Activated naive CD8-positive, alpha-beta T cell treated with anti-CD3 and anti-CD28 coated beads for 36 hours (primary cell): ENCODE measurements at places on chromosomes 4 and X. TPM values are rescaled to one million over a fixed set of nuclear protein-coding genes. Genes with fewer than 3 reads are reported as not detected.

GPC3 gene
- total RNA-seq = 0.14 TPM

H2BW2 gene
- not detected for total RNA-seq

CFAP99 gene
- not detected for total RNA-seq

CA5B gene
- 5.9 TPM for total RNA-seq

NALF2 gene
- total RNA-seq = 0.26 TPM

- H3K27ac ChIP-seq = no peak overlapping the region
- DNase-seq = no peak
- no peaks in the 10 kb centered on the region for H3K4me1 ChIP-seq
- no peak overlapping the region for H3K4me3 ChIP-seq
- H3K27me3 ChIP-seq = no peaks in the 10 kb centered on the region
Measured at GRCh38 chrX:24426340-24426913, 38.7 kb upstream of the PDK3 start.

DNA sequence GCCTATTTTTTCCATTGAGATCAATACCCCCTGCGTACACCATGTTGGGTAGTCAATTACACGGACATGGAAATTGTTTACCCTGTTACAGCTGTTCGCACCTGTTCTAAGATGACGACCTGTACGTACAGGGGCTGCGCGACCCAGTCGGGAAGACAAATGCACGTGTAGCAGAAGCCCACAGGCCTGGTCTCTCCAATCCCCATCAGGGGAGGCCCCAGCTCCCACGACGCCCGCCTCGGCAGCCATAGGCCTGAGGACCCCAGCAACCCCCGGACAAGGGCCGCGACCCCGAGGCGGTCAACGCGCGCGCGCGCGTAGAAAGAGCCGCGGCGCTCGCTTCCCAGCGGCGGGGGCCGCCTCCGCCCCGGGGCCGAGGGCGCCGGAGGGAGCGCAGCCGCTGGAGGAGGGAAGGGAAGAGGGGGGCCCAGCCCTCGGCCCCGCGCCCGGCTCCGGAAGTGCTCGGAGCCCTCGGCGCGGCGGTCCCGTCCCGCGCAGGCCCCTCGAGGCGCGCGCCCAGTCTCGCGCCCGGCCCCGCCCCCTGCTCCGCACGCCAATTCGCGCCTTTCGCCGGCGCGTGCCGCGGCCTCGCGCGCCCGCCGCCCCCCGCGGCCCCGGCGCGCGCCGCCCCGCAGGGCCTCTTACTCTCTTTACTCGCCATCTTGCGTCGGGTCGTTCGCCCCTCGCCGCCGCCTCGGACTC, 618 bp downstream of the RBBP7 start:
- peak overlapping the region; percentile 99 for H3K27ac ChIP-seq
- peaks cover 18% of the 10 kb centered on the region for H3K36me3 ChIP-seq
- peak; percentile 74 for DNase-seq
- H3K4me3 ChIP-seq = peak overlapping the region; percentile 95
- no peaks in the 10 kb centered on the region for H3K27me3 ChIP-seq

- H3K27me3 ChIP-seq = peaks cover 29% of the 10 kb centered on the region
- H3K4me3 ChIP-seq = peak within 1 kb of the TSS; percentile 78
- DNase-seq = peak; percentile 52
- H3K27ac ChIP-seq = no peak within 1 kb of the TSS
- no peaks in the 10 kb centered on the region for H3K36me3 ChIP-seq
- peaks cover 9% of the 10 kb centered on the region for H3K4me1 ChIP-seq
Measured at GRCh38 chr4:15702941-15703403, at the start of gene BST1. BST1 (plus strand) TSS chr4:15703065; CDS start chr4:15703145, 80 bp downstream.

GRCh38 chr4:28373191-28373590, 1512.5 kb downstream of the STIM2 start:
- H3K4me3 ChIP-seq = no peak overlapping the region
- no peaks in the 10 kb centered on the region for H3K27me3 ChIP-seq
- DNase-seq = no peak
- H3K27ac ChIP-seq = no peak overlapping the region
- no peaks in the 10 kb centered on the region for H3K36me3 ChIP-seq

- H3K4me3 ChIP-seq = no peak overlapping the region
- no peak overlapping the region for H3K27ac ChIP-seq
- H3K4me1 ChIP-seq = peaks cover 1% of the 10 kb centered on the region
- no peaks in the 10 kb centered on the region for H3K27me3 ChIP-seq
Measured at GRCh38 chr4:139153411-139154133, 23.4 kb downstream of the ELF2 start.

DNA sequence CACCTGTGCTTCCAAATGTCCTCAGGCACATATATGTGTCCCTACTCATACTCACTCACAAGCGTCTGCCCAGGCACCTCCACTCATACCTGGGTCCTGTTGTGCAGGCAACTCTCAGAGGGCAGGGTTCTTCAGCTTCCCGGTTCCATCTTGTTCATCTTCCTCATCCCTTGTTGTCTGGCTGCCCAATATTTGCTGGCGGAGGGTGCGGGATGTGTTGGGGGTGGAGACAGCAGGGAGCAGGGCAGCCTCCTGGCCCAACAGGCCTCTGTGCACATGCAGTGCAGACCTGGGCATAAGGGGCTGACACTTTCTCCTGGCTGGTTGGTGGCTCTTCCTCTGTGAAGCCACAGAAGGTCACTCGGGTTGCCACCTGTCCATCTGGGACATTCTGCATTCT, 32.1 kb downstream of the NBDY start:
- peaks cover 46% of the 10 kb centered on the region for H3K4me1 ChIP-seq
- H3K27me3 ChIP-seq = no peaks in the 10 kb centered on the region
- H3K4me3 ChIP-seq = no peak overlapping the region
